ENCODE measurements at places on chromosomes 12 and 14.

- DNase-seq, result no peak
- H3K4me3 ChIP-seq, result no peak overlapping the region
- H3K27me3 ChIP-seq, result no peaks in the 10 kb centered on the region
- H3K4me1 ChIP-seq, result no peaks in the 10 kb centered on the region
- H3K36me3 ChIP-seq, result no peaks in the 10 kb centered on the region
Observed at GRCh38 chr12:27552235-27552634, 28.2 kb downstream of the PPFIBP1 start.

- peaks cover 4% of the 10 kb centered on the region for H3K36me3 ChIP-seq
- H3K4me1 ChIP-seq, result no peaks in the 10 kb centered on the region
- no peak for DNase-seq
- no peak overlapping the region for H3K4me3 ChIP-seq
- H3K27me3 ChIP-seq, result no peaks in the 10 kb centered on the region
Observed at GRCh38 chr12:123572391-123572790, 12.0 kb upstream of the TMED2 start.

DNA sequence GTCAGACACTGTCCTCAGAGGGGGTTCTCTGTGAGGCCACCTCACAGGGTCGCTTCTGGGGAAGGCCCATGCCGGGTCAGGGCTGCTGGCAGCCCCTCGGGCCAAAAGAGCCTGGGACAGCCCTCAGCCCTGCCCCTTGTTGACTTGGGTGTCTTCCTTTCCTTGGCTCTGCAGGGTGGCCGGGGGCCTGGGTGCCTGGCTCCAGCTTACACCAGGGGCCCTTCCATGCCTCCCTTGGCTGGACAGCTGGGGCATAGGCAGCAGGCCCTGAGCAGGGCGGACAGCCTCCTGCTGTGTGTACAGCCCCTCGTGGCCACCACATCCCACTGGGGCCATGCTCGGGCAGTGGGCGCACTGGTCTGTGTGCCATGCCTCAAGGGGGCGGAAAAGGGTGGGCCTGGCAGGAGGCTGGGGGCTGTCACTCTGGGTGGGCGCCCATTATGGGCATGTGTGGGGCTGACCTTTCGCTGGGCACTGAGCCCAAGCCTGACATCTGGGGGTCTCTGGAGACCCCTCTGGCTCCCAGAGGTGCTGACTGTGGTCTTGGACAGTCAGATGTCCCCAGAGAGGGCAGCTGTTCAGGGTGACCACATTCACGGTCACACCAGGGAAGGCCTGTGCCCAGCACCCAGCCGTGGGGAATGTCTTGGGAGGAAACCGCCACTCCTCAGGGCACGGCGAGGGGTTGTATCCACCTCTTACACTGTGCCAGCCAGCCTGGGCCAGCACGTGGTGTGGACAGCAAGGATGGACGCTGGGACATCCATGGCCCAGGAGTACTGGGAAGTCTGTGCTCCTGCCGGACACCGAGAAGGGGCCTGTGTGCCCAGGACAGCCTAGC lies 313.3 kb downstream of the TMEM121 start:
- no peak overlapping the region for H3K27ac ChIP-seq
- H3K4me1 ChIP-seq, result no peaks in the 10 kb centered on the region
- H3K36me3 ChIP-seq, result peaks cover 14% of the 10 kb centered on the region
- no peaks in the 10 kb centered on the region for H3K27me3 ChIP-seq
- DNase-seq, result peak; percentile 8
- no peak overlapping the region for H3K4me3 ChIP-seq

GRCh38 chr14:105096206-105096875 lies 31.1 kb upstream of the GPR132 start:
- H3K4me3 ChIP-seq, result no peak overlapping the region
- no peak for DNase-seq
- no peak overlapping the region for H3K27ac ChIP-seq
- H3K36me3 ChIP-seq, result peaks cover 5% of the 10 kb centered on the region

- no peak overlapping the region for H3K27ac ChIP-seq
- H3K27me3 ChIP-seq, result no peaks in the 10 kb centered on the region
- H3K4me3 ChIP-seq, result no peak overlapping the region
Observed at GRCh38 chr12:53564941-53565340, 57.7 kb upstream of the NPFF start.

GRCh38 chr14:83940253-83940652 lies 1589.7 kb upstream of the FLRT2 start:
- H3K36me3 ChIP-seq, result peaks cover 19% of the 10 kb centered on the region
- DNase-seq, result no peak
- H3K4me3 ChIP-seq, result no peak overlapping the region

- H3K4me3 ChIP-seq, result peak overlapping the region; percentile 18
- no peaks in the 10 kb centered on the region for H3K36me3 ChIP-seq
- H3K4me1 ChIP-seq, result 0 out of 2 replicates have a peak, but pooled peaks cover 2% of the 10 kb centered on the region
- no peaks in the 10 kb centered on the region for H3K27me3 ChIP-seq
Observed at GRCh38 chr12:121095544-121096198, 37.0 kb upstream of the P2RX7 start.

GRCh38 chr12:62732861-62733427 lies 202.0 kb downstream of the PPM1H start:
- peaks cover 14% of the 10 kb centered on the region for H3K4me1 ChIP-seq
- no peak overlapping the region for H3K27ac ChIP-seq
- no peak for DNase-seq
- H3K4me3 ChIP-seq, result no peak overlapping the region
- H3K27me3 ChIP-seq, result no peaks in the 10 kb centered on the region
- H3K36me3 ChIP-seq, result peaks cover 9% of the 10 kb centered on the region

DNA sequence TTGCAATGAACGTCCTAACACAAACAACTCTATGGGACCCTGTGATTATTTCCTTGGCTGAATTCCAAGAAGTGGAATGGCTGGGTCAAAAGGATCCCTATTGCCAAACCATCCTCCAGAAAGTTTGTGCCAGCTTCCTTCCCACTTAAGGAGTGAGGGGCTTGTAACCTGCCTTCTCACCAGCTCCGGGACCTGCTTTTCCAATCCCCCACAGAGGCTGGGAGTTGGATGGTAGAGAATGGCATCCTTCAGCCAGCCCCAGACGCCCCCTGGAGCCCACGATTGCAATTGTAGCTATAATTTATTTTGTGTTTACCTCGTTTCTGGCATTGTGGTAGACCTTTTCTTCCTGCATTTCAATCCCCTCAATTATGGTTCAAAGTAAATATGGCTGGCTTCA lies 9.7 kb upstream of the ZDHHC22 start:
- peaks cover 8% of the 10 kb centered on the region for H3K4me1 ChIP-seq
- H3K36me3 ChIP-seq, result no peaks in the 10 kb centered on the region
- H3K4me3 ChIP-seq, result no peak overlapping the region
- H3K27ac ChIP-seq, result no peak overlapping the region
- no peaks in the 10 kb centered on the region for H3K27me3 ChIP-seq

- H3K36me3 ChIP-seq, result no peaks in the 10 kb centered on the region
- no peaks in the 10 kb centered on the region for H3K4me1 ChIP-seq
- H3K27me3 ChIP-seq, result no peaks in the 10 kb centered on the region
- DNase-seq, result no peak
- H3K4me3 ChIP-seq, result no peak overlapping the region
Observed at GRCh38 chr12:7160183-7160582, 29.3 kb upstream of the PEX5 start.

DNA sequence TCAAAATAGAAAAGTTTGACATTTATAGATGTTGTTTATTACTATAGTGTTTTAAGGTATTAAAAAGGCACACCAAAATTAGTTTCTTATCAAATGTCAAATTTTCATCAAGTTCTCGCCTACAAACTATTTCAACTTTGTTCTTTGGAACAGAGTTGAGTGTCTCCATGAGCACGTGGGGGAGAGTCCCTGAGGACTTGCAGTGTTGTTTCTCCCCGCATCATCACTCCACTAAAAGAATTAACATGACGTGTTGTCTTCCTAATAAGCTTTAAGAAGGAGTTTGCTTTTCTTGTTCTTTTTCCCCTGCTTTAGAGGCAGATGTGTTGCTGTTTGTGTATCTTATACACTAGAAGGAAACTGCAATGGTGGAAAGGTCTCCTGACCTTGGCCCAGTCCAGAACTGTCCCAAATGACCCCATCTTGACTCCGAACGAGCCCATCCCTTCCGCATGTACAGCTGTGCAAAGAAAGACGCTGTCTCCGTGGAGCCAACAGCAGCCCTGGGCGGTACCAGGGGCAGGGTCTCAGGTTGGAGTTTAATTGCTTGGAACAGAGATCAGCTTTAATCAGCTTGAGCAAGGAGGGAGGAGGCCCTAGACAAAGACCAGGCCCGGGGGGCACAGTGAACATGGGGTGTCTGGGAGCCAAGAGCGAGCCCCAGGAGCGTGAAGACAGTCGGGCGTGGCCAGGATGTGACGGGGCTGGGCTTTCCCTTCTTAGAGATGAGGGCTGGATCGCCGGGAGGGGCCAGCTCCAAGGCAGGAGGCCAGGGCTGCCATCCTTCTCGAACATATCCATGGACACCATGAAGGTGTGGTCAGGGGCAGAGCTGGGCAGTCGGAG lies 215.4 kb upstream of the RTL1 start:
- no peak overlapping the region for H3K4me3 ChIP-seq
- no peaks in the 10 kb centered on the region for H3K36me3 ChIP-seq
- DNase-seq, result no peak

GRCh38 chr14:77099425-77100167 lies 1.5 kb downstream of the CIPC start:
- no peaks in the 10 kb centered on the region for H3K36me3 ChIP-seq
- H3K4me1 ChIP-seq, result peaks cover 5% of the 10 kb centered on the region
- peak overlapping the region; percentile 79 for H3K4me3 ChIP-seq
- no peak overlapping the region for H3K27ac ChIP-seq
